B cell (primary cell): ENCODE measurements at places on chromosomes 1 and 21. TPM values are rescaled to one million over a fixed set of nuclear protein-coding genes. Genes with fewer than 3 reads are reported as not detected.

GRCh38 chr1:192969091-192969490 is 90.1 kb downstream of the UCHL5 start:
- no peak for DNase-seq
- H3K36me3 ChIP-seq: no peaks in the 10 kb centered on the region
- H3K27me3 ChIP-seq: no peaks in the 10 kb centered on the region
- H3K27ac ChIP-seq: no peak overlapping the region
- no peak overlapping the region for H3K4me3 ChIP-seq
- H3K4me1 ChIP-seq: no peaks in the 10 kb centered on the region

The TNNI3K gene
- polyA plus RNA-seq: 0.88 and 3.1 TPM in 2 replicates

GRCh38 chr1:212671342-212672031 is 28.2 kb downstream of the BATF3 start:
- no peaks in the 10 kb centered on the region for H3K27me3 ChIP-seq
- DNase-seq: peak; percentile 53
- peaks cover 12% of the 10 kb centered on the region for H3K4me1 ChIP-seq
- no peaks in the 10 kb centered on the region for H3K36me3 ChIP-seq
- no peak overlapping the region for H3K4me3 ChIP-seq

The CD101 gene
- 0.19 and 0.46 TPM in 2 replicates for polyA plus RNA-seq

DNA sequence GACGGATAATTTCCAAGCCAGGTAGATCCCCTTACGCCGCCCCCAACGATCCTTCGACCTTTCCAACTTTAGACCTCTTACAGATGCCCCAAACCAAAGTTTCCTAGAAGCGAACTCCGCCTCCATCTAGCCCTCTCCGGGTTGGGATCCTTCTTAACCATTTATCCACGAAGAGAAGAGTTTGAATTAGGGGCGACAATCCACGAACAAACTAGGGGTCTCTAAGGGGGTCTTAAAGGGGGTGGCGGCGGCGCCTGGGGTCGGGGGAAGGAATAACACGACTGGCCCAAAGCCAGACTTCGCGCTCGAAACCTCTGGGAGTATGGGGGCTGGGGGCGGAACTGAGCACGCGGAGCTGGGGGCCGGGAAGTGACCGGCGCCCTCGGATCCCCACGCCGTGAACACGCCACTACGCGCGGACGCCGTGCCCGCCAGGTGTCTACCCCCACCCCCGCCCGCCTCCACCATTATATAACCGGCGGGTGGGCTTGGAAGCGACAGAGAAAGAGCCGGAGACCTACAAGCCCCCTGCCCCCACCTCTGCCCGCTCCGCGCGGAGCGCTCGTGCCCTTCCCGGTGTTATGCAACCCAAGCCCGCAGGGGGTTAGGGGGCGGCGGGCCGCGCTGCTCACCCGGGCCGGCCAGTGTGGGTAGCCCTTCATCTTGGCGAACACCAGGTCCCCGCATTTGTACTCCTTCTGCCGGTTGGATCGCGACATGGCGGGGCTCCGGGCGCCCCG is 594 bp downstream of the HDGF start:
- peak overlapping the region; percentile 94 for H3K4me3 ChIP-seq
- peaks cover 73% of the 10 kb centered on the region for H3K4me1 ChIP-seq
- H3K27ac ChIP-seq: peak overlapping the region; percentile 58
- DNase-seq: no peak

The AMY2A gene
- polyA plus RNA-seq: not detected in 2 replicates

- no peaks in the 10 kb centered on the region for H3K27me3 ChIP-seq
- no peaks in the 10 kb centered on the region for H3K4me1 ChIP-seq
- H3K27ac ChIP-seq: no peak overlapping the region
Observed at GRCh38 chr1:94015489-94015817, 105.5 kb downstream of the ABCA4 start.

The SIM2 gene
- not detected in 2 replicates for polyA plus RNA-seq
